Right renal pelvis (tissue), 4 donors: ENCODE measurements at places on chromosomes 1 and 21. TPM values are rescaled to one million over a fixed set of nuclear protein-coding genes. Genes with fewer than 3 reads are reported as not detected.

The EFNA1 gene
- 69.3 TPM for polyA plus RNA-seq

The CFAP298 gene
- 72.6 TPM for polyA plus RNA-seq

The FCER1G gene
- polyA plus RNA-seq = 12.0 TPM

The ABCA4 gene
- polyA plus RNA-seq = 7.7 TPM

The BCL2L15 gene
- polyA plus RNA-seq = 0.90 TPM

The MTF1 gene
- 7.2 TPM for polyA plus RNA-seq

The SYT14 gene
- 0.49 TPM for polyA plus RNA-seq

The NIPAL3 gene
- 20.6 TPM for polyA plus RNA-seq

The PM20D1 gene
- polyA plus RNA-seq = 1.6 TPM

The CFHR3 gene
- polyA plus RNA-seq = 0.22 TPM

The KRTAP21-2 gene
- not detected for polyA plus RNA-seq

The CCDC185 gene
- polyA plus RNA-seq = 0.09 TPM

The OR2L5 gene
- polyA plus RNA-seq = not detected

The BATF3 gene
- polyA plus RNA-seq = 1.2 TPM

The SLC45A3 gene
- 9.5 TPM for polyA plus RNA-seq

The PPM1J gene
- polyA plus RNA-seq = 0.98 TPM

The ZFP69B gene
- polyA plus RNA-seq = 4.8 TPM

The GJA9 gene
- 0.10 TPM for polyA plus RNA-seq

The GJC2 gene
- 0.56 TPM for polyA plus RNA-seq

The RPF1 gene
- polyA plus RNA-seq = 44.7 TPM

The EXO1 gene
- 13.2 TPM for polyA plus RNA-seq

The C1orf146 gene
- polyA plus RNA-seq = not detected

The FCGR1A gene
- polyA plus RNA-seq = 1.0 TPM

The OR10R2 gene
- not detected for polyA plus RNA-seq

The LDLRAD1 gene
- polyA plus RNA-seq = not detected

The ATP1A4 gene
- not detected for polyA plus RNA-seq

The ECM1 gene
- polyA plus RNA-seq = 22.1 TPM

The CAP1 gene
- 179 TPM for polyA plus RNA-seq

The LCE3E gene
- not detected for polyA plus RNA-seq

The APCS gene
- not detected for polyA plus RNA-seq

The OR2AK2 gene
- polyA plus RNA-seq = not detected

The HOOK1 gene
- 76.0 TPM for polyA plus RNA-seq

The MYBPH gene
- polyA plus RNA-seq = 0.21 TPM

The DYNLT4 gene
- polyA plus RNA-seq = not detected

The FCAMR gene
- 16.0 TPM for polyA plus RNA-seq

The ANGPTL3 gene
- polyA plus RNA-seq = 5.4 TPM

The BLACAT1 gene
- 3.0 TPM for polyA plus RNA-seq

The CD34 gene
- 118 TPM for polyA plus RNA-seq

The C1orf74 gene
- polyA plus RNA-seq = 4.4 TPM

The TCHHL1 gene
- not detected for polyA plus RNA-seq

The TIMM17A gene
- polyA plus RNA-seq = 67.2 TPM

The SPATA45 gene
- polyA plus RNA-seq = 0.59 TPM

The DCST1 gene
- polyA plus RNA-seq = 0.31 TPM

The MX2 gene
- polyA plus RNA-seq = 1.7 TPM

The CRYBG2 gene
- 0.86 TPM for polyA plus RNA-seq

The DCAF8 gene
- 199 TPM for polyA plus RNA-seq

The OR14K1 gene
- polyA plus RNA-seq = not detected
